ENCODE measurements at places on chromosomes 16 and 17.

DNA sequence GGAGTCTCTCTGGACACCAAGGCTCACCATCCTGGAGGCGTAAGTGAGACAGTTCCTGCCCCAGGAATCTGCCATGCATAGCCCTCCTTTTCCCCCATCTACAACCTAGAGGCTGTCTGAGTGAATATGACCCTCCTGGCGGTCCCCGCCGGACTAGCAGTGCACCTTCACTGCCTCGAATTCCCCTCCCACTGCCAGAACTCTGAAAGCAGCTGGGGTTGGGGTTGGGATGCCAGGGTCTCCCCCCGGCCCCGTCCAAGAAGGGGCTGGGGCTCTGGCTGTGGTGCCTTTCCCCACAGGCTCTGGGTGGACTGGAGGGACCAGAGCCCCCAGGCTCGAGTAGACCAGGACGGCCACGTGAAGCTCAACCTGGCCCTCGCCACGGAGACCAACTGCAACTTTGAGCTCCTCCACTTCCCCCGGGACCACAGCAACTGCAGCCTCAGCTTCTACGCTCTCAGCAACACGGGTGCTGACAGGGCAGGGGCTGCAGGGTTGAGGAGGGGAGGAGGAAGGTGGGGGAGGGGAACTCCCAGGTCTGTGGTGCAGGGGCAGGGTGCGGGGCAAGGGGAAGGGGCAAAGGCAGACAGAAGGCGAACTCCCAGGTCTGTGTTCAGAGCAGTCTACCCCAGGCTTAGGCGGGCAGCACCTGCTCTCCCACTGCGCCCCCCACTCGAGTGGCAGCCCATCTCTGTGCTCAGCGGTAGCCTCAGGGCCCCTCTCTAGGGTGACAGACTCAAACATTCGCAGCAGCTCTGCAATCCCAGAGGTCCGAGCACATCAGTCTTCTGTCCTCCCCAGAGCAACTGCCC, 1.2 kb downstream of the ZACN start:
- no peak for DNase-seq

DNA sequence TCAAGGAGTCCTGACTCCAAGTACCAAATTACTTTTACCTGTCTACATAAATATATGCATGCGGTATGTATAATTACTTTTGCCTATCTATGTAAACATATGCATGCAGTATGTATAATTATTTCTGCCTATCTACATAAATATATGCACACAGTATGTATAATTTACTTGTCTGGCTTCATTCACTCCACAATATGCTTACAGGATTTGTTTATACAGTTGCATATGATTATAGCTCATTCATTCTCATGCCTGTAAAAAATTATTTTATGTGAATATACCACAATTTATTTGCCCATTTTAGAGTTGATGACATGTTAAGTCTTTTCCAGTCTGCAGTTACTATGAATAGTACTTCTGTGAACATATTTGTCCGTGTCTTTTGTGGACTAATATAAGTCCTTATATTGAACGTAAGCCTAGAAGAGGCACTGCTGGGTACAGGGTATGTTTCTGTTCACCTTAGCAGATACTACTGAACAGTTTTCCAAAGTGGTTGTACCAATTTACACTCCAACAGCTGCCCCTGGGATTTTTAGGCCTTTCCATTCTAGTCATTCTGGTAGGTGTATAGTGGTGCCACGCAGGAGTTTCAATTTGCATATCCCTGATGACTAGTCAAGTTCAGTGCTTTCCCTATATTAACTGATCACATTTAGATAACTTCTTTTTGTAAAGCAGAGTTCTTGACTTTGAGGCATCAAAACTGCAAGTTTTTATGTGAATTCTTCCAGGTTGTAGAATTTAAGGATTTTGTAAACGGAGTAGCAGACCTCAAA, 47.0 kb downstream of the MARVELD3 start:
- DNase-seq, result no peak

- DNase-seq, result no peak
These were observed 14.1 kb upstream of the NDEL1 start for GRCh38 chr17:8421571-8421970.

GRCh38 chr16:71229344-71229743, 1.2 kb downstream of the HYDIN start:
- DNase-seq, result no peak

- no peak for DNase-seq
These were observed 31.3 kb downstream of the METRNL start for GRCh38 chr17:83110735-83111134.

DNA sequence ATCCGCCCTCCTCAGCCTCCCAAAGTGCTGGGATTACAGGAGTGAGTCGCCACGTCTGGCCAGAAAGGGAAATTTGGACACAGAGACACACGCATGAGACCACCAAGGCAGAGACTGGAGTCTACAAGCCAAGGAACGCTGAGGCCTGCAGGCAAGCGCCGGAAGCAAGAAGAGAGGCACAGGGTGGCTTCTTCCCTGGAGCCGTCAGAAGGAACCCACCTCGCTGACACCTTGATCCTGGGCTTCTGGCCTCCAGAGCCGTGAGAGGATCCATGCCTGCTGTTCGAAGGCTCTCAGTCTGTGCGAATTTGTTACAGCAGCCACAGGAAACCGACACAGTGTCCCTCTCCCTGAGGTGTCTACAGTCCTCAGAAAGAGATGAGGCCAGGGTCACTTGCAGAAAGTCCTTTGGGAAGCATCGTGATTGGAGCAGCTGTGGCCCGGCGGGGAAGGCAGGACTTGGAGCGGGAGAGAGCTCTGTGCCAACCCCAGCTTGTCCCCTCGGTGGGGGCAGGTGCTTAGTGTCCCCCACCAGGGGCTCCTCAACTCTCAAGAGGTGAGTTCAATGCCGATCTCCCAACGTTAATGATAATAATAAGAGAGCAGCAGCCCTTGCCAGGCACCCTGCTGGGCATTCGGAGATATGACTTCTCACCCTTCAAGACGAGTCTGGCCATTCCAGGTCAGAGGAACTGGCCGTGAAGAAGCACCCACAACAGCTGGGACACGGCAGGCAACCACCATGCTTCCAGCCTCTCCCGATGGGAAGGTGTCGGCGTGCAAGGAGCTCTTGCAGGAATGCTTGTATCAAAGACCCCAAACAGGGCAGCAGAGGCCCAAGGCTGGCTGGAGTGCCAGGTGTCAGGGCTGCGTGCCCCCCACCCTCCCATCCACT, 68.4 kb upstream of the TNRC6C start:
- DNase-seq, result no peak

DNA sequence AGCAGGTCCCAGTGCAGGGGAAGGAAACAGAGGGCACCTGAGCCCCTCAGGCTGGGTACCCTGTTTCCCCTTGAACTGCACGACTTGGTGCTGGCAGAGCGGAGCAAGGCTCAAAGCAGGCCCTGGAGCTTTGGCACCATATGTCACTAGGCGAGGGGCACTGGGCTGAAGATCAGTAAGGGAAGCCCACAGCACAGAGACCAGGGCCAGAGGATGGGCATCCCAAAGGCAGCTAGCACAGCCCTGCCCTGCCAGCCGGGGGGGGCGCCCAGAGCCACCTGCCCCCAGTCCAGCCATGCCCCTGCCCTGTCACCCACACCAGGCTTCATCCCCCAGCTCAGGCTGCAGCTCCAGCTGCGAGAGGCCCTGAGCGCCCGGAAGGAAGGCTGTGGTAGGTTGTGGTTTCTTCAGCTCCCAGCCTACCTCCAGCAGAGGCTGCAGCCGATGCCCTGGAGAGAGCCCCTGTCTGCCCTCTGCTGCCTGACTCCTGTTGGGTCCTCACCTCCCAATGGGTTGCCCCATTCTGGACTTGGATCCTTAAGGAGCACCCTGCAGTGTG, 10.9 kb downstream of the NHERF1 start:
- DNase-seq, result peak; percentile 67

DNA sequence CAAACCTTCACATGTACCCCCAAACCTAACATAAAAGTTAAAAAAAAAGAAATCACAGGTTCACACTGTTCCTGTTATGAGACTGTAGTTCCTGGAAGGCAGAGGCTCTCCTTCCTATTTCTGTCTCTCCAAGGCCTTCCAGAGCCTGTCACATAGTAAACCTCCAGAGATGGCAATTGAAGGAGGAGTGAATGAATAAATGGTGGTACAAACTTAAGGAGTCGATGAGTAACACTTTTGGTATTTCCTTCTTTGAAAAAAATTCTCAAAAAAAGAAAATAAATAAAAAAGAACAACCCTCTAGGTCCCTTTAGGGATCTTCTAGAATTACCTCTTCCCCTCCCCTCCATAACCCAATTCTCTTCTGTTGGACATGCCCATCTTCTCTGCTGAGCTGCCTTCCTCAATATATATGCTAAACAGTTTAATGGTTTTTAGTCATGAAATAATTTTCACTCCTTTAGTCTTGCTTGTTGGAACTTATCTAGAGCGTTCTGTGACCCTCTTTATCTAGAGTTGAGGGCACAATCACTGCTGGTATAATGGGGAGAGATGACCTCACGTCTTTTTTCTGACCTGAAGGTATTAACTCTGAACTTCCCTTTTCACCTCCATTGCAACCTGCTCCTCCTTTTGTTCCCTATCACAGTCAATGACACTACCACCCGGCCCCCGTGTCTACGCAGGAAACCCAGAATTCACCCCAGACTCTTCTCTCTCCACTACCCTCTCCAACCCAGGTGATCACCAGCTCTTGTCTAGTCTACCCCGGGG, 1.7 kb upstream of the TAF15 start:
- no peak for DNase-seq

GRCh38 chr16:4339909-4340308, 11.2 kb downstream of the PAM16 start:
- DNase-seq, result no peak

- no peak for DNase-seq
These were observed 15.5 kb downstream of the RMI2 start for GRCh38 chr16:11360641-11361373.

Measured in CD4-positive, alpha-beta T cell treated with Interleukin-21 for 1 hour (primary cell).